ENCODE measurements at places on chromosomes 4 and X.

DNA sequence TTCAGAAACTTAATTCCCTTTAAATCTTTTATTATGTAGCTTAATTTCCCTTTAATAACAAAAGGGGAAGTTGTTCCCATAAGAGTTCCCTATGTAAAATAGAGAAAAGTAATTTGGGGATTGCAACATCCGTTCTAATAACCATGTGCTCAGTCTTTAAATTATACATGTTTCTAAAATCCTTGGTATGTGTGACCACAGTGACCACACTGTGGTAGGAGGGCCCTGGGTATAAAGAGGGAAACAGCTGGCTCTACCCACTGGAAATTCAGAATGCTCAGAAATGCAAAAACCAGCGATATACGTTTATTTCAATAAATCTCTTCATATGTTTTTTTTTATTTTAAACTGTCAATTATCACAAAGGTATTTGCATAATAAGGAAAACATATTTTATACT lies 219.1 kb downstream of the FGF13 start:
- no peak for DNase-seq

DNA sequence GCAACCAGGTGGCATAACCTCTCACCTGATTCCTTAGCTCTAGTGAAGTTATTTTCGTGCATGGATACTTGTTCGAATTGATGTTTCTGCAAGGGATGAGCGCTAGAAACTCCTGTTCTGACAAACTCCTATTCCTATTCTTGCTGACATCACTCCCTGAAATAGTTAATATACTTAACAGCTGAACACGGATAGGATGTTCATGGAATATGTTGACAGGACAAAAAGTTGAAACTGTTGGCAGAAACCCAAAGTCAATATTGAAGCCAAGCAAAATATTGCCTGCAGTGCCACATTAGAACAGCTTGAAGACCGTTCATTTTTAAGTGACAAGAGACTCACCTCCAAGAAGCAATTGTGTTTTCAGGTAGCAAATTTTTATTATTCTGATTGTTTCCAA lies at the start of gene KLKB1:
Gene KLKB1, plus strand, starts transcription at position 287 of the 400 bp plus-strand sequence. CDS start 689 bp downstream, outside the sequence.
- no peak for DNase-seq

DNA sequence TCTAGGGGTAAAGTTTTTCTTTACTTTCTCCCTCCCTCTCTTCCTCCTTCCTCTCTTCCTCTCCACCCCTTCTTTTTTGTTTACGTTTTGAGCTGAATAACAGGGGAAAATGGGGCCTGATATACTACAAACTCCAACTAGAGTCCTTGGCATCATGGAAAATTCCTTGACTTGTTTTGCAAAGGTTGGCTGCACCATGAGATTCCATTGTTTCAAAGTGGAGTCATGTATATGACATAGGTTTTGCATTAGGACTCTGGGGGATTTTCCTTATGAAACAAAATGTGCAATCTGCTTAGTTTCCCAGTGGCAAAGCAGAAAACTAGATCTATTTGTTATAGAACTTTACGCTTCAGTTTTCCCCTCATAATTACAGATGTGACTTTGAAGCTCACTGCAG lies 233.5 kb upstream of the PGRMC2 start:
- DNase-seq, result no peak

- no peak for DNase-seq
Measured at GRCh38 chr4:29805245-29805644, 914.9 kb upstream of the PCDH7 start.

DNA sequence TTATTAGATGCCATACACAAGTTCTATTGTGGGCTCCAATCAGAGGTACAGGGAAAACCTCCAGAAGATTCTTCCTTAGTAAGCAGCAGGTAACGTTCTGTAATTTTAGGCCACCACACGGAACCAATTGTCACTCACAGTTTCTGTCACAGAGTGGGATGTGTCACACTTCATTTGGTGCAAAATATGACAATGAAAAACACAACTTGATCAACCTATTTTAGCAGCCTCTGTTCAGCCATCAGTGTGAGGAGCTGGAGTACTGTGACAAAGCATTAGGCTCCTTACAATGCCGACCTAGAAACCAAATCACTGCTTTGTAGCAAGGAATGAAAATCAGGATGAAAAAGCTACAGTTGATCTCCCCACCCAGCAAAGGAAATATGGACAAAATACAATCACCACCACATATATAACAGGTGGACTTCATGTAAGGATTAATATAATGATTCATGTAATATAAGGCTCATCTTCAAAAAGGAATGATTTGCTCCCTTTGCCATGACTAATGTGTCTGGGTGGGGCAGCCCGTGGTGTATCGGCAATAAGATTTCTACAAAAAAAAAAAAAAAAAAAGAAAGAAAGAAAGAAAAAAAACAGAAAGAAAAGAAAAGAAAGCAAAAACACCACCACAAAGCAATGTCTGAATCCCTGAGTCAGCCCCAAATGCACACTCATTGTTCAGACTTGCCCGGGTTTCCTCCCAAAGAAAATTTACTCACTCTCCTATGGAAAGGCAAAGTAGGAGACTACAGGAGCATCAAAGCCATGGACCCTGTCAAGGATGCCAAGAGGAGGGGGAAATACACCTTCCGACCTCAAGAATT lies 36.0 kb downstream of the SLC9A7 start:
- no peak for DNase-seq

Data from stimulated activated CD4-positive, alpha-beta T cell treated with anti-CD3 and anti-CD28 coated beads, Interleukin-12 subunit alpha, Interleukin-12 subunit beta, amount 100 ng/mL, for 48 hours (primary cell).